ENCODE measurements at places on chromosomes 7 and 10.
A peak's percentile ranks its signal among the peaks of the same experiment; 100 is the strongest.

DNA sequence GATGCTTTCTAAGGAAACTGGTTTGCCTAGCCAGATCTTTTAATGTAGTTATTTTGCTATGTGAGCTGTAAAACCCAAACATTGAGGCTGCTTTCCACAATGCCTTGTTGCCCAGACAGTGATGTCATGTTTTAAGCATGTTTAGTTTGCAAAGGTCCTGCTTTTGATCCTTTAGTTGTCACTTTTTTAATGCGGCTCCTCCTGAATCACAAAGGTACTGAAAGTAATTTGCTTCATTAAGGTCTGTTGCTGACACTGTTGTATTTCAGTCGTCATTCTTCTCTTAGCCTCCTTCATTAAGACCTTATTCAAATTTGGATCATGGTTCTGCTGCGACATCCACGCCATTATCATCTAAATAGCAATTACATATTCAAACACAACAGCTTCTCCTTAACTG, 10.6 kb downstream of the RPA3 start:
- no peak for DNase-seq

DNA sequence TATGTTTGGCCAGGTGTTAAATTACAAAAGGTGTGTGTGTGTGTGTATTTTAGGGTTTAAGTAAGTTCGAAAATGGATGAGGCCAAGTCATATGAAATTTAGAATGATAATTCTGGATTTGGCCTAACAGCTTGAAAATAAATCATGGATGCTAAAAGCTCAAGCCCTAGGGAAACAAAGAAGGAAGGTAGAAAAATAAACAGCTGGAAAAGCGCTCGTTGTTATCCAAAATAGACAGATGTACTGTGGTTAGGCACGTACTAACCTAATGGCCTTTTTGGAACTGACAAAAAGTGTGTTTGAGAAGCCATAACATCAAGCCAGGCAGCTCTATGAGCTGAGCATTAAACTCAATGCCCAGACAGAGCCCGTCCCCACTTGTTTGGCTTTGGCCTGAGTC, 17.5 kb upstream of the PALS2 start:
- no peak for DNase-seq

GRCh38 chr10:131773370-131774343, 127.2 kb upstream of the PPP2R2D start:
- DNase-seq: no peak

DNA sequence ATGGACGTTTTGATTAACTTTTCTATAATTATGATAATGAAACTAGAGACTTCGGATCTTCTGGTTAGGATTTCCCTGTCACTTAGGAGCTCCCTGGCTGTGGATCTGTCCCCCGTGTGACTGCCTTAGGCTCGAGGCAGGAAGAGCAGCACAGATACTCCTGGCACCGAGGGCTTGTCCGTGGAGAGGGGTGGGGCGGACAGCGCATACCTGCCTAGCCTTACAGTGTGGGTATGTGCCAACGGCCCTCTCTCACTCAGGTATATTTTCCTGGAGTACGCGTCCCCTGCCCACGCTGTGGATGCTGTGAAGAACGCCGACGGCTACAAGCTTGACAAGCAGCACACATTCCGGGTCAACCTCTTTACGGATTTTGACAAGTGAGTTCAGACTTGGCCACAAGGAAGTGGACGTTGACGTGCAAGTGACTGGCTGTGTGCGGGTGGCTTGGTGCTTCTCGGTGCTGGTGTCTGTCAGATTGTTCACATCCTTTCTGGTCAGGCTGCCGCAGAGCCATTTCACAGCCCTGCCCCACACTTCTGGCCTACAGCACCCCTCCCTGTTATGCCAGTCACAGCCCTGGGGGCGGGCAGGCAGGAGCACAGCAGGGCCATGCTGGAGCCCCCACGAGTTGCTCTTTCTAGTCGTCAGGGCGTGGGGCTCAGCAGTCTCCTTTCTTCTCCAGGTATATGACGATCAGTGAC, 7.9 kb downstream of the EIF3B start:
- DNase-seq: no peak

DNA sequence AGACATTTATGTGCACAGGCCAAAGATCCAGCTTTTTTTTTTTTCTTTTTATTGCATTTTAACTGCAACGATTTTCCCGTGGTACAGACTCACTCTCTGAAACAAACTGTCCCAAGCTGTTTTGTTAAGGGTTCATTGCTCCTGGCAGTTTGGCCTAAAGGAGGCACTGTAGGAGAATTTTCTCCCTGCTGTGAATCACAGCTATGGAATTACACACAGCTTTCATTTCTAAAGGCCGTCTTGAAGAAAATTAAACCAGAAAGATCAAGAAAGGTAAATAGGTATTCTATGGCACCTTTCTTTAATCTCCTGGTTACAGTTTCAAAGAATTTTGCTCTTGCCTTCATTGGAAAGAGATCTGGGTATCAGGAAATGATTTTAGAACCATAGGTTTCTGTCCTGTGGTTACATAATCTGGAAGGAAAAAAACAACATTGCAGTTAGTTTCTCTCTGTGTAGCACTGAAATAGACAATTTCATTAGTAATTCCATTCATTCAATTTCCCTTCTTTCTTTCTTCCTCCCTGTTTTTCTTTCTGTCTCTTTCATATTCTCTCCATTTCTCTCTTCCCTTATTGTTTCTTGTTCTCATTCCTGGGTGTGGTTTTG, 51.2 kb downstream of the PDK4 start:
- DNase-seq: no peak

DNA sequence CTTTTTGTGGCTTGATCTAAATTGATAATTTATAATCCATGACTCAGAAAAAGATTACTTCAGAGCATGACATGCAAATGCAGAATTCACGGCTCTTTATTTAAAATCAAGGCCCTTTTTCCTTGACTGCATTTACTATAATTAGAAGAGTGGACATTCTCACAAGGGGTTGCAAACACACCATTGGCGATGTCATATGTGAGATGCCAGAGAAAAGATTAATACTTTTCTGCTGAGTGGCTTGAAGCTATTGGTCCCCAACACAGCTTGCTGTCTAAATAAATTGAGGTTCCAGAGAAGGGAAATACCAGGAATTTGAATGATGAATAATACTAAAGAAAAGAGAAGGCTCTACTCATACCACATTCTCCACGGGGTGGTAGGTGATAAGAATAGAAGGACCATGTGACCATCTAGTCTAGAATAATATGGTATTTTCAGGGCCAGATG, 78.7 kb upstream of the ARID5B start:
- no peak for DNase-seq

GRCh38 chr7:99562114-99562784, 3.8 kb downstream of the ZNF655 start:
- DNase-seq: no peak

DNA sequence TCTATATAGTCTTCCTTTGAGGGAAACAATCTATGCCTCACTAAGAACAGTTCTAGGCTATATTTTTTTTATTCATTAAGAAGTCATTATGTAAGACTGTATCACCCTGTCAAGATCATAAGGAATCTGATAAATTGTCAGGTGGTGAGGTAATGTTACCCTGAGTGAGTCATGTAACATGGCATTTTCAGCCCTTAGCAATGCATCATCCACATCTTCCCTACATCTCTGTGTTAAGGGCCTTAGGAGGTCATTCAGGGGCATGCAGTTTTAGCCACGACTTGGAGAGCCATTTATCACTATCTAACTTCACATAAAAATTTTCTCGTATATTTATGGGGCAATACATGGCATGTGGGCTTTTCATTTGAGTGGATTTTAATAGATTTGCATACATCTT, 924.5 kb upstream of the MBL2 start:
- peak; percentile 8 for DNase-seq

DNA sequence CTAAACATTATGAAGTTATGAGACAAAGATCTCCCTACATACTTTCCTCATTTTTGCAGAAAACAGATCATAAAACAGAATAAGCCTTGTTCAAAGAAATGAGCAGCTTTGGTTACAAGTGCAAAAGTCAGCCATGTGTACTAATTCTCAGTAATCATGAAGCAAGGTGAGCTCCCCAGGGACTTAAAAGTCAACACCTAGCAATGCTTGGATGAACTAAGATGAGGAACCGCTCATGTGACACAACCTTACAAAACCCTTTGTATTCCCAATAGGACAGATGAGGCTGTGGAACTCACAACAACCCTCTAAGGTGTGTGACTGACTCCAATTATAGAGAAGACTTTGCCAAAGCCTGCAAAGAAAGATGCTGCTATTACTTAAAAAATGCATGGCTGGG, 154.5 kb downstream of the SLC25A13 start:
- no peak for DNase-seq

- no peak for DNase-seq
Observed at GRCh38 chr10:113305871-113306270, 247.0 kb upstream of the HABP2 start.

DNA sequence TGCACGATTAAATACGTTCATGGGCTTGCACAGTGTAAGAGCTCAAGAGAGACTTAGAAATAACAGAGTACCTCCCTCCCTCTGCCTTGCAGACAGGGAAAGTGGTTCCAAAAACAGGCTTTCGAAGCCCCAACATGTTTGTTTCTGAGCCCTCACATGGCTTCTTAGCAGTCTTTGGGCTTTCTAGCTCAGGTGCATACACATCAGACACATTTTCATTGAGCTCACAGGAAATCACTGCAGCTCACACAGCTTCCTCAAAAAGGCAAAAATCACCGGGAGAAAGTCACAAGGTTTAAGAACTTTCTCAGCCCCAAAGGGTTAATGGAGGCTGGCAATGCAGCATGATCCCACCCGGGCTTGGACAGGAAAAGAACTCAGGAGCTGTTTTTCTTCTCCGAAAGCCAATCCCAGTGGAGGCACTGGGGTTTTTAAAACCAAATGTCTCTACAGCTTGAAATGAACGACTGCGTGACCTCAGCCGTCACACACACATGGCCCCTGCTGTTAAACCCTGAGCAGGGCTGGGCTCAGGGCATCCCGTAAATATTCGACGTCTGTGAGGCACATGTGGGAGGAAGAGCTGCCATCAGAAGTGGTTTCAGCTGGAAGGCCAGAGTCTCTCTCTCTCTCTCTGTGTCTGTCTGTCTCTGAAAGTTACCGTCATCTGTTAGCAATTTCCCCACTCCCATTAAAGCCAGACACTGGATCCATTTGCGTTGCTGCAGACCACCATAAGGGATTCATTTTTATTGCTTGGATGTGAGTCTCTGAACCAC, 69.7 kb downstream of the CALML3 start:
- no peak for DNase-seq

- DNase-seq: no peak
Observed at GRCh38 chr7:92751902-92752901, 84.2 kb downstream of the CDK6 start.

- DNase-seq: peak; percentile 18
Observed at GRCh38 chr10:106573106-106573505, 591.4 kb downstream of the SORCS1 start.

- DNase-seq: no peak
Observed at GRCh38 chr10:99682032-99682431, 22.7 kb downstream of the ENTPD7 start.

DNA sequence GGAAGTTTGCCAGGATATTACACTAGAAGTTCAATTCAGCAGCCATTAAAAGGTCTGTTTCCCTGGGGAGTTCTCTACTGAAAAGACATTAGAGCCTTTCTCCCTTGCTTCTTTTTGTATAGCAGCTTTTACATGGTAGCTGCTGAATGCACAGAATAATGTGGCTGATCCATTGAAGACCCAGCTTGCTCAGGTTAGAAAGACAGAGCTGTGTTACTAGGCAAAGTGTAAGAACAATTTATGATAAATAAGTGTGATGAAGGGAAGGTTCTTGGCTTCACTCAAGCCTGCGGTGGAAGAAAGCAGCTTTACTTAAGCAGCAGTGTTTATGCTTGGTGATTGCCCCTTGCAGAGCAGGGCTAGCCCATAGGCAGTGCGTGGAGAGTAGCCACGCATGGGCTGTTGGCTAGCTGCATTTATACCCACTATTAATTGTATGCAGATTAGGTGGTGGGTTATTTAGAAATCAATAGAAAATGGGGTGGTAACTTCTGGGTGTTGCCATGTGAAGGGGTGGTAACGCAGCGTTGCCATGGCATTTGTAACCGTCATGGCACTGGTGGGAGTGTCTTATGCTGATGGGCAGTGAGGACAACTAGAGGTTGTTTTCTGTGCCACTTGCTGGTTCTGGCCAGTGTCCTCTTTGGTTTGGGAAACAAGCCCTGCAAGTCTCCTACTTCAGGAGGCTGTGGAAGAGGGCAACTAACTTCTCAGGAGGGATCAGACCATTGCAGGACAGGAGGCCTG, 942.9 kb downstream of the NRG3 start:
- no peak for DNase-seq

DNA sequence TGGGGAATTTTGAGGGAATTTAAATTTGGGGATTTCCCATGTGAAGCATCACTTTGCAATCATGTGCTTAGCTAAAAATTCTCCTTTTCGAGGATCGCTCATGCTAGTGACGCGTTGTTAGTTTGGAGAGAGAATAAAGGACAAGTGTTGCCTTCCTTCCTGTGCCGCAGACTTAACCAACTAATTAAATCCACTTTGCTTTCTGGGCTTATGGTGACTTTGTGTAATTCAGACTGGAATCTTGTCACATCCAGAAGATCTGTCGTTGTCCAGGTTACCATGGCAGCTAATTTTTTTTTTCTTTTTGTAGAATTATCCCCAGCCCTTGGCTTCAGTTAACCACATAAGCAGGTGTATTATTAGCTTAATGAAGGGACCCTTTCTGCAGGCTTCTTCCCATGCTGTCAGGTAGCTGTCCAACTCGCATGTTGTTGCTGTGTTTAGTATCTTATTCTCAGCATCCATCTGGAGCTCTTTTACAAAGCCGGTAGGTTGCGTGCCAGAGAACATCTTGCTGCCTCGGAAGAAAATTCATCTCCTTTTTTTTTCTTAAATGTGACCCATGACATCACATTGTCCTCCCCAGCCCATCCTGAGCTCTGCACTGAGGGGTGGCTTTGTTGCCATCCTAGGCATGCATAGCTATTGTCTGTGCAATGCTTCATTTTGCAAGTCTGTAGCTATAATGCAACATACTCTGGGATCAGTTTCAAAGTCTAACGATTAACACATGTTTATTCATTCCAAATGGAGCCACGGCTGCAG, 47.2 kb upstream of the NRP1 start:
- no peak for DNase-seq

GRCh38 chr7:41544241-41544640, 158.6 kb downstream of the INHBA start:
- no peak for DNase-seq

GRCh38 chr7:108452707-108453106, 3.5 kb downstream of the NRCAM start:
- no peak for DNase-seq

DNA sequence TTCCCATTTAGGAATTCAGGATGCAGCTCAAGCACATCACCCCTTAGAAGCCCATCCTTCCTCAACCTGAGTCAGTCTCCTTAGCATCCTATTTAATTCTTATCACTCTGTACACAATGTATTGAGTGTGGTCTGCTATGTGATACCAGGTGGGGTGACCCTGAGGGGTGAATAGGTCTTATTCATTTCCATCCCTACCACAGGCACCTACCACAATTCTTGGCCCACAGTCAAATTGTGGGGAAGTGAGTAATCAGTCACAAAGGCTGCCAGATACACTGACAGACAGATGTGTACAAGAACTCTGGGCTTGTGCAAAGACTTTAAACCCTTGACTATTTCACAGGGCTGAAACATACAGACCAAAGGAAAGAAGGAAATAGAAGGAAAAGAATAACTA, 560.5 kb downstream of the PARD3 start:
- no peak for DNase-seq
